ENCODE measurements at places on chromosomes 2 and 18.
A peak's percentile ranks its signal among the peaks of the same experiment; 100 is the strongest.

DNA sequence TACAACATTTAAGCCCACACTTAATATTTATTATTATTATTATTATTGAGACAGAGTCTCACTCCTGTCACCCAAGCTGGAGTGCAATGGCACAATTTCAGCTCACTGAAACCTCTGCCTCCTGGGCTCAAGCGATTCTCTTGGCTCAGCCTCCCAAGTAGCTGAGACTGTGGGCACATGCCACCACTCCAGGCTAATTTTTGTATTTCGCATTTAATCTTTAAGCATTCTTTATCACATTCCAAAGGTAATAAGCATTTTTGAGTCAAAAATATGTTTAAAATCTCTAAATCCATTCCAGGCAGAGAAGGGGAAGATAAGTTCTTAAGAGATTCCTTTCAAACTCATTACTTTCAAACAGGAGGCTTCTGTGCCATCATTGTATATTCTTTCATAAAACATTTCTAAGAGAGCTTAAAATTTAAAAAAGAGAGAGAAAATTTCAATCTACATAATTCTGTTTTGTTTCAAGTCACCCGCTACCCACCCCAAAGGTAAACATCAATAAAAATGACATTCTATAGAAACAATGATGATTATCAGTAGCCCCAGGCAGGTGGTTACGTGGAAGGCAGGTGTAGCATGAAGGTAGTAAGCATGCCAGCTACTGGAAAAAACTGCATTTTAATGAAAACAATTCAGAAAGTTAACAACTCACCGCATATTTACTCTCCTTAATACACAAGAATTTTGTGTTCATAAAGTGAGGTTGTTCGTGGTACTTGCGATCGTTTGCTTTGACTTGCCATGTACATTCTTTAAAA is 84.4 kb upstream of the NARS1 start:
- DNase-seq: no peak

DNA sequence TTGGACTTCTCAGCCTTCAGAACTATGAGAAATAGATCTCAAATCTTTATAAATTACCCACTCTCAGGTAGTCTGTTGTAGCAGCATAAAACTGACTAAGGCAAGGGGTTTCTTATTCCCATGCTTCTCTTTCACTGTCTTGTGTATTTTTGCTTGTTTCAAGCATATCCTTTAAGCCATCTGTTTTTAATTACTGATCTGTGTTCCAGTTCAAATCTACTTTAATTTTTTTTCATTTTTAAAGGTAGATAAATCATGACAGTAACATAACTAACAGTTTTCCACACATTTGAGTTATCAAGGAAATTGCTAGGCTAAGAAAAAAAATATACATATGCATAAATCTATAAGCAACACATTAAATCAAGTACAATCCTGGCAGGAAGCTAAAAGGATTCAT is 317.9 kb upstream of the TNP1 start:
- no peak for DNase-seq

- peak; percentile 14 for DNase-seq
Observed at GRCh38 chr2:186457908-186458307, 28.2 kb upstream of the ZC3H15 start.

DNA sequence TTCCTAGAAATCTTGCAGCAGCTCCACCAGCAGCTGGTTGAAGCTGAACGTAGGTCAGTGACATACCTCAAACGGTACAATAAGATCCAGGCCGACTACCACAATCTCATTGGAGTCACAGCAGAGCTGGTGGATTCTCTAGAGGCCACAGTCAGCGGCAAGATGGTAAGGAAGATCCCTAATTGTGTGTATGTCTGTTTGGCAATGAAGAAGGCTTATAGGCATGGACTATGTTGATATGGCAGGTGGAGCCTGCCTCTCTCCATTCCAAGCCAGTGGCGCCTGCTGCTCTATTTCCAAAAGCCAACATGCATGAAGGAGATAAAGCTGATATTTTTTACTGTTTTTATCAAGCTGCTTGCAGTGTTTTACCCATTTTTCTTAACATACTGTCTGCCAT is 36.8 kb downstream of the ARMC9 start:
- no peak for DNase-seq

DNA sequence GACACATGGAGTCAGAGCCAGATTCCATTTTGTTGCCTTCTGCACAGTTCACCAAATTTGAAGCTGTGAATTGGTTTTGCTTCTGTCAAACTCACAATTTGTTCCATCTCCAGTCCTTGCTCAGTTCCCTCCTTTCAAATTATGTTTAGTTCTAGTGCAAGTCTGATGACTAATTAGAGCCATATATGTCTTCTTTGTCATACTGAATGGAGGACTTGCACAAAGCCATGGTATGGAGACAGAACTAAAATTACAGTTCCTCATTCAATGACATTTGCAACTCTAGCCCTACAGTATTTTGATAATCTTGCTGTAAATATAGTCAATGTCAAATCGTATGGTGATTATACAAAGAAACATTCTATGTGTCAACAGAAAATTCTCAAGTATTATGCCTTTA is 936.9 kb upstream of the CELF4 start:
- no peak for DNase-seq

GRCh38 chr2:189254268-189254883 is 74.8 kb upstream of the COL5A2 start:
- no peak for DNase-seq

- peak; percentile 70 for DNase-seq
Observed at GRCh38 chr2:217886720-217887309, 116.0 kb downstream of the TNS1 start.

DNA sequence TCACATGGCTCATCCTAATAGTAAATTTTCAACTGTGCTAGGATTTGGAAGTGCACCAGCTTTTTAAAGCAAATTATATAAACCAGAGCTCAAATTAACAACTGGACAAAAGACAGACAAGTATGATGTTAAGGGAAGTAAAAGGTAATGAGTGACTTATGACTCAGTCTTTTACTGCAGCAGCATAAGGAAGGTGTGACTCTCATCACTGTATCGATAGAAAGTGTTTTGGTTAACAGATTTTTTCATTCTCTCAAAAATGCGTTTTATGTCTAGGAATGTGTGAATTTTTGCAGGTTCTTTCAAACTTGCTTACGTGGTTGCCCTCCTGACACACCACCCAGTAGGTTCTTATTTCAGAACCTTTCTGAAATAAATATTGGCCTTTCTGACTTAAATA is 244.2 kb upstream of the BOD1L2 start:
- DNase-seq: no peak

DNA sequence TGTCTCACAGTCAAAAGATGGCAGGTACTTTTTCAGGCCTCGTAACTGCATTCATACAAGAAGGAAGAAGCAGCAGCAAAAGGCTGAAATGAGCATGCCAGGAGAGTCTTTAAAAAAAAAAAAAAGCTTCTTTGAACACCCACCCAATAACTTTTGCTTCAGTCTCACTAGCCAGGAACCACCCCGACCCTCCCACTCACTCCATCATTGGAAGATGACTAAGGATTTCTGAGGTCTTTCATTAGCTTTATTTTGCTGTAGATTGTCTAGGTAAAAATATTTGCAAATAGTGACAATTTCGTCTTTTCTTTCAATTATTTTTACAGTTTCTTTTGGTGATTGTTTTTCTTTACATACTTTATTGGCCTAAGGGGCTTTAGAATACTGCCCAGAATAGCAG is 37.9 kb downstream of the RBBP8 start:
- no peak for DNase-seq

GRCh38 chr18:63119647-63120046 is 199.9 kb downstream of the BCL2 start:
- DNase-seq: peak; percentile 33

DNA sequence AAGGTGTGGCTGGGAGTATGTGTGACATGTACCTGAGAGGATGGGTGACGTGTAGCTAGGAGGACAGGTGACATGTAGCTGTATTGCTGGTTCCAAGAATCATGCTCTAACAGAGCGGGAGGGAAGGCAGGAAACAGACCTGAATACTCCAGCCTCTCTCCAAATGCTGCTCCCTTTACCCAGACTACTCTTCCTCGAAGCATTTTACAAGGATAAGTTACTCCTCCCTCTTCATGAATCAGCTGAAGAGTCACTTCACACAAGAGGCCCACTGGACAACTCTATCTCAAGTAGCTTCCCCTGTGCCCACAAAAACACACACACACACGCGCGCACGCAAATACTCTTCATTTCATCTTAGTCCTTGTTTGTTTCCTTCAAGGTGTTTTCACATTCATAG is 52.6 kb upstream of the KIDINS220 start:
- no peak for DNase-seq

GRCh38 chr18:41096504-41096903 is 858.5 kb upstream of the PIK3C3 start:
- DNase-seq: no peak

DNA sequence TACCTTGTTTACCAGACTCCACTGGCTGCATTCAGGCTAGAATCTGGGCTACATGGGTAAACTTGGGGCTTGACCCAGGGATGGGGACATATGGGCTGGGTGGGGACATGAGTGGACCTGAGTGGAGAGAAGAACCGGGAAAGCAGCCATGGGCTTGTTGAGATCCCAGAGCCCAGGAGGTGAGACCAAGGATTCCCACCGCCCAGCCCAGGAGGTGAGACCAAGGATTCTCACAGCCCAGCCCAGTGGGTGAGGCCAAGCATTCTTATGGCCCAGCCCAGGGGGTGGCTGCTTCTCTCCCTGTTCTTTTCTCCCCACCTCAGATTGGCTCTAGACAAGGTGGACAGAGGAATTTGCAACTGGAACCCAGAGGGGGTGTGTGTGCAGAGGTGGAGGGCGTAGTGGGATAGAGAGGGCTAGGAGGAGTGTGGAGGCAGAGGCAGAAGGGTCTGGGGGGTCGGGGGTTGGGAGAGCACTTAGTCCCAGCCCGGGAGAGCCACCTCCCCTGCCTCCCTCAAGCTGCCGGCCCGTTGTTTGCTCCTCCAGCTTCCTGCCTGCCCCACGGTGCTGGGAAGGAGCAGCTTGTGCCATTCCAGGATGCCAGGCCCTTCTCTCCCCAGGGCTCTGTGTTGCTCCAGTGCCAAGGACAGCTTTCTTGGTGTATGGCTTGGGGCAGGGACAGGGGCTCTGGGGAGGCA is 25.6 kb downstream of the GLI2 start:
- peak; percentile 4 for DNase-seq

DNA sequence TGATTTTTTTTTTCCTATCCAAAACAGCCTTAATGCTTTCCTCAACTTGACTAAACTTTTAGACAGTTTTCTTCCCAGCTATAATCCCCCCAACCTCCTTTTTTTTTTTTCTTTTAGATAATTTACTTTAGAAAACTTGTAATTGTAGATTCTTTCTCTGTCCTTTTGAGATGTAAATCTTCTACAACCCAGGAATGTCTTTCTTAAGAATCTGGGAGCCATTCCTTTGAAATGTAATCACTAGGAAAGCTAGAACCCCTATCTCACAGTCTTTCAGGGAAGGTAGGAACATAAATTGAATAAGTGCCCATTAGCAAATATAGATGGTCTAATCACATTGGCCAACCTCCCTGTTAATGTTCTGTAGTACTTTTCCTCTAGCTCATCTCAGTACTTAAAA is 285.4 kb downstream of the NUP35 start:
- no peak for DNase-seq
